Lung microvascular endothelial cell (primary cell): ENCODE measurements at places on chromosomes 7 and 10. TPM values are rescaled to one million over a fixed set of nuclear protein-coding genes. Genes with fewer than 3 reads are reported as not detected.
A peak's percentile ranks its signal among the peaks of the same experiment; 100 is the strongest.

The WASL gene
- total RNA-seq = 8.5 and 10.1 TPM in 2 replicates

The TPK1 gene
- 12.6 and 13.7 TPM in 2 replicates for total RNA-seq

The TAF6 gene
- total RNA-seq = 17.0 and 20.8 TPM in 2 replicates

The STEAP2 gene
- total RNA-seq = under 0.01 and 2.0 TPM in 2 replicates

The PROSER2 gene
- 5.0 and 7.3 TPM in 2 replicates for total RNA-seq

The LRRC17 gene
- 0.20 and 2.0 TPM in 2 replicates for total RNA-seq

The ACTR1A gene
- 141 and 159 TPM in 2 replicates for total RNA-seq

DNA sequence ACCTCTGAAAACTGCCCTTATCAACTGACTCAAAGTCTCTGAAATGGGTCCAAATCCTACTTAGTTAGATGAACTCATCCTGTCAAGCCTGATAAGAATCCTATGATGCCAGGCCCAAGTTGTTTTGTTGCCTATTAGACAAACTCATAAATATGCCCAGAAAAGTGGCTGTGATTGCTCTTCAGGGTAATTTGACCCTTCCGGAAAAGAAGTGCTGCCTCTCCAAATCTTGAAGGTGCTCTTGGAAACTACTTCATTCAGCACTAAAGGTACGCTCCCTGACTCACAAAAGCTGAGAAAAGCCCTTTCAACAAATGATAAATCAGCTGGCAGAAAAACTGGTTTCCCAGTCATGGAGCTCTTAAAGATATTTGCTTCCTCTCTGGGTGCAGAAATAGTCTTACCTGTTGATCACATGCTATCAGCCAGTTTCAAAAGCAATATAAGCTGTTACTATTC is 6.7 kb downstream of the IFIT5 start:
- DNase-seq = no peak

DNA sequence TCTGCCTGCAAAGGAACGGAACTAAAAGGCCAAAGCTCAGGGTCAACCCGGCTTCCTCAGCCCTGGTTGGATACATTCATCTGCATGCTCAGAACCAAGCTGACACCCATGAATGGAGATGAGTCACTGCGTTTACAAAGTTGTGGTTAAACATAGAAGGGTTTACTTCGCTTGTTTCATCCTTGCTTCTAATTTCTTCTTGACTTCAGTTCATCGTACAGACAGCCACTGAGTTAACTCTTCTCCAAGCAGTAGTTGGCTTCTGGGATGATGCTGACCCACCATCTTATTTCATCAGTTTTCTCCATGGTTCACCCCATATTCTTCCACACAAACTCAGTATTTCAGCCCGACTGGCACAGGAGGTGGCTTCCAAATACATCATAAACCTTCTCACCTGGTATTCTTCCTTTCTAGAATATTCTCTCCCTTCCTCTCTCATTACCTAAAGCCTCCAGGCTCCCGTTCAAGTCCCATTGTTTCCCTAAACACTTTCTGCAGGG is 166.3 kb upstream of the RNF32 start:
- DNase-seq = peak; percentile 87

GRCh38 chr7:66837007-66837406 is 84.0 kb upstream of the TMEM248 start:
- DNase-seq = peak; percentile 66

GRCh38 chr7:155457544-155458110 is 302 bp upstream of the EN2 start:
- DNase-seq = peak; percentile 24

DNA sequence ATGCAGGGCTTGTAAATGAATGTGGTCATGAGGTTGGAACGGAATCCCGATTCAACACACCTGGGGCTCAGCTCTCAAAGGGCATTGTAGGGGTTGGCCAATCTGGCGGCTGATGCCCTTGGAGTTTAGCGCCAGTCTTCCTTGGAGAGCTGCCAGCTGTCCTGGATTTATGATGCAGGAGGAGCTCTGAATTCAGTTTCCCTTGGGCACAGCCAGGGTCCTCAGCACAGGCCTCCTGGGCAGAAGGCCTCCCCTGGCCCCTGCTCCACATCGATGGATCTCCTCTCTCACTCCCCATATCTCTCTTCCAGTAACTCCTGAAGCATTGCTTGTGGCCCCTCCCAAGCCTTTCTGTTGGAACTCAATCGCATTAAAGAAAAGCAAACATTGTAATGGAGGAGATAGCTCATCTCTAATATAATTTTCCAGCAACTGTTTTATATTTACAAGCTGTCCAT is 985 bp upstream of the CYTH3 start:
- no peak for DNase-seq

DNA sequence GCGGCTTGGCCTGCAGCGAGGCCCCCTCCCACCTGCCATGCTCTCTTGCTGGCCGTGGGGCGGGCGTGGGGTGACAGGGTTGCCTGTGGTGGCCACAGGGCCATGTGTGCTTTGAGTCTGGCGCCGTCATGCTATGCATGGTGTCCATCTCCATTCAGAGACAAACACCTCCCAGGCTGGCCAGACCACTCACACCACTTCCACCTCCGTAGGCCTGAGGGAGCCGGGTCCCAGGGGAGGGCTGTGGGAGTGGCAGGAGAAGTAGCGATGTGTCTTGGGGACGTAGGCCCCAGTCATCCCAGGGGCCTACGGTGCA is 65.5 kb downstream of the DNAJB6 start:
- no peak for DNase-seq

GRCh38 chr7:68180761-68181160 is 1184.1 kb downstream of the TYW1 start:
- DNase-seq = no peak

- DNase-seq = no peak
These were observed 148.1 kb downstream of the SLC16A9 start for GRCh38 chr10:59561477-59562121.

DNA sequence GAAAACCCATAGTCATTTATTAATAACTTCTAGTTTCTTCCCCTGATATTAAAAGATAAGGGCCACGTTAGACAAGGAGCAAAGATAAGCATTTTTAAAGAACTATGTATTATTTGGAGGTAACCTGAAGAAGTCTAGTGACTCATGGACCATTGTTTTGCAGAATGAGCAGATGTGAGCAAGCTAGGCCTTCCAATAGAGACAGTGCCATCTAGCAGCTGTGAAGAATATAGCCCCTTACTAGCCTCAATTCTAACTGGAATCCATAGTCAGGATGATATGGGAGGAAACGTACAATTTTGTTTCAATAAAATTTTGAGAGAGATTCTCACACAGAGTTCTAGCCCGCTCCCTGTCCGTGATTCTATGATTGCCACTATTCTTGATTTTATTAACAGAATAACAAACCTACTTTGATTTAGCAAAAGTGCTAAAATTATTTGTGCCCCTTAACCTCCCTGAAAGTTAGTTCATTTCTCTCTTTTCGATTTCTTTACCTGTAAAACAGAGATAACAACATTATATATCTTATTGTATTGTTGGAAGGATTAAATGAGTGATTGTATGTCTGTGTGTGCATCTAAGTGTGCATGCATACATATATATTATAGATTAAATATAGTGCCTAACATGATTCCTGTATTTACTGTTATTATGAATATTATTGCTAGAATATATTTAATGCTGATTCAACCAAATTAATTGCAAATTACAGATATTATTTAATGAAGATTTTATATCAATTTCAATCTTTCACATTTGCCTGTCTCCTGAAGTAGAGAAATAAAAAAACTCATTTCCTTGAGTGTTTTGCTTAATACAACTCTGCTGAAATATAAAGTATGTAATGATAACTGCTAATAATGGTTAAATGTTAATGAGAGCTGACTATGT is 22.7 kb downstream of the FAM237B start:
- DNase-seq = peak; percentile 74

DNA sequence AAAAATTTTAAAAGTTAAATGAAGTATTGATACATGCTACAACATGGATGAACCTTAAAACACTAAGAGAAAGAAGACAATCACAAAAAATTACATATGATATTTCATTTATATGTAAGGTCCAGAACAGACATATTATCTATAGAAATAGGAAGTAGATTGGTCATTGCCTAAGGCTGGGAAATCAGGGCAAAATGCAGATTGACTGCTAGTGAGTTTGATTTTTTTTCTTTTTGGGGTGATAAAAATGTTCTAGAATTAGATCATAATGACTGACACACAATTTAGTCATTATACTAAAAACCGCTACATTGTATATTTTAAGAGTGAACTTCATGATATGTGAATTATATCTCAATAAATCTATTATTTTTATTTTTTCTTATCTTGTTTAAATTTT is 88.3 kb downstream of the CPEB3 start:
- no peak for DNase-seq

GRCh38 chr7:92448205-92448747 is 994 bp downstream of the GATAD1 start:
- peak; percentile 69 for DNase-seq

DNA sequence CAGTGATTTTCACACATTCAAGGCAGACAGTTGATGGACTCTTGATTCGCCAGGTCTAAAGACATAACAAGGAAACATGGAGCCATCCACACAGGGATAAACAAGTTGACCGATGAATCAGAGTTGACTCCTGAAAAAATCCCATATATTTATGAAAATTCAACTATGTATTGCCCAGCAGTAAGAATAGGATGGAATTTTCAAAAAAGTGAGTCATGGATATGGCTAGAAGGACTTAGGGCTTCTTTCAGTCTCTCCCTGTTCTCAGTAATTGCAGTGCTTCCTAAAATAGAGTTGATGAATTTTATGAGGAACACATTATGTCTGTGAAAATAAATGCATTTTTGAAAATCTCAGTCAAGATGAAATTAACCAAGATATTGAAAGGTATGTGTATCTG is 301.2 kb downstream of the PLXDC2 start:
- no peak for DNase-seq

- no peak for DNase-seq
These were observed 15.6 kb downstream of the RPA3 start for GRCh38 chr7:7702826-7703225.

DNA sequence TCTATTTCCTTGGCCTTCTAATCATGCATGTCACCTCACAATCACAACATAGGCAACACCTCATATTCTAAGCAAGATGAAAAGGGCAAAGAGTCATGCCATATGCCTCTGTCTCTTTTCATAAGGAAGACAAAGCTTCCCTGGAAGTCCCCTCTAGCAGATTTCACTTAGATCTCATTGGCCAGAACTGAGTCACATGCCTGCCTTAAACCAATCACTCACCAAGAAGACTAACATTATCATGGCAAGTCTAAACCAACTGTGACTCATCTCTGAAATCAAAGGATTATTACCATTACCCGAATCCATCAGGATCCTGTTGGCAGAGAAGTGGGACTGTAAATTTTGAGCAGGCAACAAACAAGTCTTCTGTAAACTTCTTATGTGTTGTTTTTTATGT is 27.8 kb downstream of the CAV1 start:
- peak; percentile 45 for DNase-seq

- DNase-seq = no peak
These were observed 66.8 kb upstream of the CYP26C1 start for GRCh38 chr10:92993699-92994272.

GRCh38 chr7:107754642-107755041 is 10.7 kb downstream of the CBLL1 start:
- no peak for DNase-seq

- no peak for DNase-seq
These were observed 8.7 kb downstream of the ELFN1 start for GRCh38 chr7:1678571-1679325.

- peak; percentile 97 for DNase-seq
These were observed at the start of gene TCF7L2 for GRCh38 chr10:112949875-112950507. Gene TCF7L2 (plus strand): TSS chr10:112950247. CDS start chr10:112950757, 510 bp downstream.

- DNase-seq = no peak
These were observed 24.8 kb downstream of the TBC1D12 start for GRCh38 chr10:94427166-94427565.

DNA sequence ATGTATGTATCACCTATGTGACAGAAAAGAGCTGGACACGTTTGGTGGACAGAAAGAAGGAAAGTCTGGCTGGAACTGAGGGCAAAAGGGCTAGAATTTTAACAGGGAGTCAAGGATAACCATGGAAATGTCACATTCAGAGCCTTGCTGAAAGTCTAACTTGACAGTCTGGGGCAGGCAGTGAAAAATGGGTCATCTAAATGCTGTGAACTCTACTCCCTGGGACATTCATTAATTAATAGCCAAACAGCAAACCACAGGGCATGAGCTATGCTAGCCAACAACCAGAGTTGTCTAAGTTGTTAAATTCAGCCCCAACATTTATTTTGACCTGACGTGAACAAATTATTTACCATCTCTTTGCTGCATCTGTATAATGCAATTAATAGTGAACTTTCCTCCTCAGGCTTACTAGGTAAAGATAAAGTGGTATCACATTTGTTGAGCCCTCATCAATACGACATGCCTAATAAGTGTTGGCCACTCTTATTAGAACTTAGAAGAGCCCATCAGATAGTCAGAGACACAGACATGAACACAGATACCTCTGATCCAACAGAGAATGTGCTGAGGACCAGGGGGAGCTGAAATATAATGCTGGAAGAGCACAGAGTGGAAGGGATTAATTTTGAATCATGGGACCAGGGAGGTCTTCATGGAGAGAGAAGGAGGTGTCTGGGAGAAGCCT is 109.9 kb downstream of the SORCS1 start:
- DNase-seq = no peak

- DNase-seq = no peak
These were observed 103.0 kb downstream of the ITIH5 start for GRCh38 chr10:7563770-7564169.

DNA sequence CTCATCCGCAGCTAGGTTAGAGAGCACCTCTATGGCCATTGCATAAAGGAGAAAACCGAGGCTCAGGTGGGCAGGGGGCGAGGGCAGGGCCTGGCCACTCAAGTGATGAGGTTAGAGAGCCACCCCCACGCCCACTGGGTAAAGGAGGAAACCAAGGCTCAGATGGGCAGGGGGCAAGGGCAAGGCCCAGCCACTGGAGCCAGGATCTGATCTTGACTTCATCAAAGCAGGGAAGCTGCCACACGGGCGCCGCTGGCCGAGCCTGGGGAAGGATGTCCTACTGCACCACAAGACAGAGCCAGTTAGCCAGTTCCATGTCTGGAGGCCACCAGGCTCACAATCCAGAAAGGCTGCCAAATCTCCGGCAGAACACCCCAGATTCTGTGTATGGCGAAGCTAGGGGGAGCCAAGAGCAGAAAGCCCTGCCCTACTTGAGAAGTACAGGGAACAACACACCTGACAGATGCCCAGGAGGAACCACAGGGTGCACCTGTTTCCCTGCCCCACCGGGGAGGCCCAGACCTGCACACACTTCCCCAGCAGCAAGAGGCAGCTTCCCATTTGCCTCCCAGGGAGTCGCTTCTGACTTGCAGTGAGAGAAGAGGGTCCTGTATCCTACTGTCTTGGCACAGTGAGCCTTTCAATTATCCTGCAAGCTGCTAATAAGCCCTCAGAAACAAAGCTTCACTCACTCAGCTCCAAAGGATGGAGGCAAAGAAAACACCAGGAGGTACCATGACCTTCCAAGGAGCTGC is 101.9 kb downstream of the TNS3 start:
- no peak for DNase-seq
